MCF 10A (cell line): ENCODE measurements at places on chromosomes 5 and 9. TPM values are rescaled to one million over a fixed set of nuclear protein-coding genes. Genes with fewer than 3 reads are reported as not detected.

The TRIM36 gene
- 4.9 and 7.1 TPM in 2 replicates for total RNA-seq

The PCDHGB6 gene
- total RNA-seq: 0.68 and 1.4 TPM in 2 replicates

The TLR4 gene
- total RNA-seq: not detected in 2 replicates

The PURA gene
- total RNA-seq: 20.1 and 24.6 TPM in 2 replicates

The TAF11L10 gene
- not detected in 2 replicates for total RNA-seq

The GRIA1 gene
- not detected in 2 replicates for total RNA-seq

The MARVELD2 gene
- total RNA-seq: 19.4 and 21.8 TPM in 2 replicates

The GBGT1 gene
- total RNA-seq: not detected in 2 replicates

The PKD2L2 gene
- total RNA-seq: not detected in 2 replicates

The LCN10 gene
- total RNA-seq: not detected in 2 replicates

- no peak for DNase-seq
- no peaks in the 10 kb centered on the region for H3K4me1 ChIP-seq
- H3K4me3 ChIP-seq: no peak overlapping the region
- H3K36me3 ChIP-seq: no peaks in the 10 kb centered on the region
- no peaks in the 10 kb centered on the region for H3K27me3 ChIP-seq
Measured at GRCh38 chr9:17824191-17824590, 245.3 kb downstream of the SH3GL2 start.

DNA sequence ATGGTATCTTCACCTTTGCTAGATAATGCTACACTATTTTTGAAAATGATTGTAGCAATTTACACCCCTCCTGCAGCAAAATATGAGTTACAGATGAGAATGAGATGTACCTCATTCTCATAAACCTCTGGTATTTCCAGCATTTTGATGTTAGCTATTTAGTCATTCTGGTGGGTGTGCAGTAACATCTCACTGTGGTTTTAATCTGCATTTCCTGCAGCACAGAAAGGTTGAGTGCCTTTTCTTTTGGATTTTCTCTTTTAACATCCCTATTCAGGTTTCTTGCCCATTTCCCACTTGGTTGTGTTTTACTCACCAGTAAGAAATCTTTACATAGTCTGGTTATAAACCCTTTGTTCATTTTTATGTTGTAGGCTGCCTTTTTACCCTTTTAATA is 206.2 kb downstream of the NR3C1 start:
- H3K36me3 ChIP-seq: no peaks in the 10 kb centered on the region
- DNase-seq: no peak
- no peak overlapping the region for H3K4me3 ChIP-seq
- H3K4me1 ChIP-seq: peaks cover 52% of the 10 kb centered on the region
- H3K27ac ChIP-seq: no peak overlapping the region

DNA sequence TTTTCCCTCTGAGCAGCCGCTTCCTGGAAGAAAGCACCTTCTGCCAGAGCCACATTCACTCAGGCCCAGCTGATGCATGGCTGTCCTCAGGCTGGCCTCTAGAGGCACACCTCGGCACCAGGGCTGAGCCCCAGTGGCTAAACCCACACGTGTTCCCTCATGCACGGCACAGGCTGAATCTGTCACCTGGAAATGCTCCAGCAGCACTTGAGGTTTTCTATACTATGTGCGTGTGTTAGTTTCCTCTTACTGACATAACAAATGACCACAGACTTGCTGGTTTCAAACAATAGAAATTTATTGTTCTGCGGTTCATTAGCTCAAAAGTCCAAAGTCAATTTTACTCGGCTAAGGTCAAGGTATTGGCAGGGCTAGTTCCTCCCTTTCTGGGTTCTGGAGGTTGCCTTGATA is 141.4 kb downstream of the LRRC70 start:
- no peak overlapping the region for H3K27ac ChIP-seq
- no peaks in the 10 kb centered on the region for H3K36me3 ChIP-seq
- H3K27me3 ChIP-seq: peaks cover 13% of the 10 kb centered on the region
- no peaks in the 10 kb centered on the region for H3K4me1 ChIP-seq
- no peak overlapping the region for H3K4me3 ChIP-seq
- DNase-seq: peak; percentile 34

- no peaks in the 10 kb centered on the region for H3K4me1 ChIP-seq
- H3K27ac ChIP-seq: no peak overlapping the region
- peaks cover 71% of the 10 kb centered on the region for H3K27me3 ChIP-seq
Measured at GRCh38 chr5:16364910-16365309, 100.7 kb downstream of the ZNF622 start.

- no peaks in the 10 kb centered on the region for H3K36me3 ChIP-seq
- peaks cover 18% of the 10 kb centered on the region for H3K4me1 ChIP-seq
- no peak overlapping the region for H3K4me3 ChIP-seq
- DNase-seq: no peak
- H3K27ac ChIP-seq: no peak overlapping the region
- H3K27me3 ChIP-seq: no peaks in the 10 kb centered on the region
Measured at GRCh38 chr9:128005923-128006322, 25.1 kb upstream of the EEIG1 start.

GRCh38 chr9:136694163-136694871 is 7.1 kb upstream of the AGPAT2 start:
- peaks cover 24% of the 10 kb centered on the region for H3K4me1 ChIP-seq
- DNase-seq: peak; percentile 62
- no peaks in the 10 kb centered on the region for H3K36me3 ChIP-seq
- no peaks in the 10 kb centered on the region for H3K27me3 ChIP-seq

- H3K36me3 ChIP-seq: peaks cover 9% of the 10 kb centered on the region
- peaks cover 12% of the 10 kb centered on the region for H3K4me1 ChIP-seq
- H3K27ac ChIP-seq: no peak overlapping the region
- no peak overlapping the region for H3K4me3 ChIP-seq
- no peaks in the 10 kb centered on the region for H3K27me3 ChIP-seq
- DNase-seq: no peak
Measured at GRCh38 chr5:65923339-65923738, 3.0 kb upstream of the ERBIN start.

- H3K36me3 ChIP-seq: peaks cover 18% of the 10 kb centered on the region
- no peak for DNase-seq
- H3K4me3 ChIP-seq: no peak overlapping the region
- no peaks in the 10 kb centered on the region for H3K27me3 ChIP-seq
- peaks cover 18% of the 10 kb centered on the region for H3K4me1 ChIP-seq
Measured at GRCh38 chr5:134122530-134122929, 8.0 kb downstream of the TCF7 start.

- no peak for DNase-seq
- H3K36me3 ChIP-seq: no peaks in the 10 kb centered on the region
- H3K27me3 ChIP-seq: no peaks in the 10 kb centered on the region
- no peak overlapping the region for H3K4me3 ChIP-seq
- H3K27ac ChIP-seq: no peak overlapping the region
Measured at GRCh38 chr9:79570448-79571308, 1.1 kb upstream of the TLE4 start.

DNA sequence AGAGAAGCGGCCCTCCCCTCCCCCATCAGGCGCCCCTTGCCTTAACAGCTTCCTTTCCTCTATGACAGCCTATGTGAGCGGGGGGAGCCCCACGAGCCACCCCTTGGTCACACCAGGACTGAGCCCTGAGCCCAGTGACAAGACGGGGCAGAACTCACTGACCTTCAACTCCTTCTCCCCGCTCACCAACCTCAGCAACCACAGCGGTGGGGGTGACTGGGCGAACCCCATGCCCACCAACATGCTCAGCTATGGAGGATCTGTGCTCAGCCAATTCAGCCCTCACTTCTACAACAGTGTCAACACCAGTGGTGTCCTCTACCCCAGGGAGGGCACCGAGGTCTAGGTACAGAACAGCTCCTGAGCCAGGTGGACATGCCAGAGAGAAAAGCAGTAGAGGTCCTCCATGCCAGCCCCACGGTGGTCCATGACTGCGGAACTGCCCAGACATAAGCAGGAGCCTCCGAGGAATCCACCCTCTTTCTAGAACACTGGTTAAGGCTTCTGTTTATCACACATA is 2.6 kb downstream of the FOXI1 start:
- no peaks in the 10 kb centered on the region for H3K27me3 ChIP-seq
- H3K4me1 ChIP-seq: peaks cover 6% of the 10 kb centered on the region
- no peak overlapping the region for H3K27ac ChIP-seq
- H3K36me3 ChIP-seq: no peaks in the 10 kb centered on the region
- no peak overlapping the region for H3K4me3 ChIP-seq

- H3K27ac ChIP-seq: no peak overlapping the region
- no peaks in the 10 kb centered on the region for H3K36me3 ChIP-seq
- no peaks in the 10 kb centered on the region for H3K27me3 ChIP-seq
- H3K4me1 ChIP-seq: peaks cover 27% of the 10 kb centered on the region
- H3K4me3 ChIP-seq: no peak overlapping the region
Measured at GRCh38 chr5:159034083-159034824, 65.5 kb downstream of the EBF1 start.

- peaks cover 58% of the 10 kb centered on the region for H3K4me1 ChIP-seq
- H3K27me3 ChIP-seq: no peaks in the 10 kb centered on the region
- H3K4me3 ChIP-seq: peak overlapping the region; percentile 67
- peaks cover 21% of the 10 kb centered on the region for H3K36me3 ChIP-seq
- peak overlapping the region; percentile 99 for H3K27ac ChIP-seq
Measured at GRCh38 chr5:95858661-95859595, 36.4 kb upstream of the GLRX start.

- no peak overlapping the region for H3K4me3 ChIP-seq
- no peaks in the 10 kb centered on the region for H3K27me3 ChIP-seq
- peaks cover 18% of the 10 kb centered on the region for H3K4me1 ChIP-seq
- no peak overlapping the region for H3K27ac ChIP-seq
- no peaks in the 10 kb centered on the region for H3K36me3 ChIP-seq
Measured at GRCh38 chr5:122155546-122155945, 26.2 kb downstream of the ZNF474 start.

GRCh38 chr5:144457160-144457559 is 286.5 kb downstream of the KCTD16 start:
- H3K4me1 ChIP-seq: peaks cover 3% of the 10 kb centered on the region
- H3K27ac ChIP-seq: no peak overlapping the region
- H3K36me3 ChIP-seq: no peaks in the 10 kb centered on the region
- no peaks in the 10 kb centered on the region for H3K27me3 ChIP-seq
- no peak overlapping the region for H3K4me3 ChIP-seq
- no peak for DNase-seq

GRCh38 chr5:178392386-178392785 is 159.8 kb upstream of the PHYKPL start:
- H3K27ac ChIP-seq: no peak overlapping the region
- H3K4me3 ChIP-seq: no peak overlapping the region
- H3K4me1 ChIP-seq: no peaks in the 10 kb centered on the region
- H3K36me3 ChIP-seq: no peaks in the 10 kb centered on the region

- peaks cover 15% of the 10 kb centered on the region for H3K27me3 ChIP-seq
- H3K36me3 ChIP-seq: no peaks in the 10 kb centered on the region
- no peak overlapping the region for H3K27ac ChIP-seq
- no peak for DNase-seq
- no peaks in the 10 kb centered on the region for H3K4me1 ChIP-seq
Measured at GRCh38 chr5:84650429-84650828, 265.7 kb upstream of the EDIL3 start.

GRCh38 chr5:102715082-102715807 is 39.9 kb upstream of the PAM start:
- no peak overlapping the region for H3K4me3 ChIP-seq
- peaks cover 25% of the 10 kb centered on the region for H3K4me1 ChIP-seq
- peak; percentile 71 for DNase-seq
- H3K36me3 ChIP-seq: no peaks in the 10 kb centered on the region
- no peaks in the 10 kb centered on the region for H3K27me3 ChIP-seq
- H3K27ac ChIP-seq: peak overlapping the region; percentile 80

GRCh38 chr5:169268019-169268418 is 32.9 kb downstream of the SLIT3 start:
- DNase-seq: no peak
- no peaks in the 10 kb centered on the region for H3K4me1 ChIP-seq
- H3K27ac ChIP-seq: no peak overlapping the region

GRCh38 chr5:932628-933250 is 40.1 kb downstream of the TRIP13 start:
- no peaks in the 10 kb centered on the region for H3K4me1 ChIP-seq
- no peak overlapping the region for H3K4me3 ChIP-seq
- no peaks in the 10 kb centered on the region for H3K36me3 ChIP-seq
- H3K27ac ChIP-seq: no peak overlapping the region

DNA sequence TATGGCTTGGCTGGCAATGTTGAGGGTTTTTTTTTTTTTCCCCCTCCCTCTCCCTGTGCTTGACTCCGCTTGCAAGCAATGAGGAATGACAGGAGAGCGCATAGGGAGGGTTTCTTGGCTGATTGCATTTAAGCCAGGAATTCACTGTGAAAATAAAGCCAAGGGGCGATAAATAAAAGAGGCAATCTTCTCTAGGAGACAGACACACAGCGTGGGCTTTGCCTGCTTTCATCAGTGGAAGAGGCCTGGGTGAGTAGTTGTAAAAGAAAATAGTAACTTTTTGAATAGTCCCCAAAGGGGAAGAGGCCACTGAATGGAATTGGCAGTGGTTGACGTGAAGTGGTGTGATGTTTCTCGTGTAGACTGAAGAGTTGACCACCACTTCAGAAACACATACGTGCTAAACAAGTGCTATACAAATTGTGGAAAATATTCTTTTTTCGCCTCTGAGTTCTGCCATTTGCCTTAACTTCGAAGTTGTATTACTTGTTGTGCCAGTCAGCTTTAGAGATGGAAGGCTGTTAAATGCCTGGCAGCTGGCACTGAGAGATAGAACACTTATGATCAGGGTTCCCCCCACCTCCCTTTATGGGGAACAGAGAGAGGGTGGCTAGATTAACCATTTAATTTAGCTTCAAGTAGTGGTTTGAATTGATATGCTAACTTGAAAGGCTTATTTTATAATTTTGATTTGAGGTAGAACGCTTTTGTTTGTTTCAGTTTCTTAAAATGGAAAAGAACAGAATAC is 3.0 kb downstream of the ZSWIM6 start:
- no peak for DNase-seq
- no peak overlapping the region for H3K27ac ChIP-seq
- peaks cover 13% of the 10 kb centered on the region for H3K36me3 ChIP-seq

DNA sequence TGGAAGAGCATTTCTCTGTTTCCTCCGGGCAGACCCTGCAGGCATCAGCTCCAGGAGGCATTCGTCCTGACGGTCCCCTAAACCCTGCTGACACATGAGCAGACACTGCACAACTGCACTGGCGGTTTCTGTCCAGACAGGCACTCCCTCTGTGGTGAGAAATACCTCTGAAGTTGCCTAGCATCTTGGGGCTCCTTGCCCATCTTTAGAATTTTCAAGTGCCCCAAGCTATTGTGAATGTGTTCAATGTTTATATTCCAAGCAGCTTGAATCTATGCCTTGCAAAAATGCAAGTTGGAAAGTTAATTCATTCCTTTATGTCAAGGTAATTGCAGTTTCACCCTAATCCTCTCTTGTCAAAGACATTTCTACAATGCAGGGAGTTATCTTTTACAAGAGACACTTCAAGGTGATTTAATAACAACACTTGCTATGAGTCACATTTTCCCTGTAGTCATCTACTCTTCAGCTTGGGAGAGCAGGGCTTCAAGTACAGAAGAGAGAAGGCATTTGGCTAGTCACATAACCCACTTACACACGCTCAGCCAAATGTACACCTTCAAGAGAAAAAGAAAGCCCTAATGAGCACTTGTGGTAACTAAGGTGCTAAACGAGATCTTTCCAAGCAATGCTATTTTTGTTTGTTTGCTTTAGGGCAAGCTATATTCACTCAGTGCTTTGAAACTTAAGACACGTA is 302.5 kb downstream of the MLLT3 start:
- H3K36me3 ChIP-seq: no peaks in the 10 kb centered on the region
- peak overlapping the region; percentile 50 for H3K27ac ChIP-seq
- H3K4me3 ChIP-seq: no peak overlapping the region
